ENCODE measurements at places on chromosomes 12 and 14.
A peak's percentile ranks its signal among the peaks of the same experiment; 100 is the strongest.

GRCh38 chr12:65279369-65280112 is 1.1 kb downstream of the MSRB3 start:
- no peak for DNase-seq

GRCh38 chr12:117144599-117144998 is 45.4 kb upstream of the TESC start:
- no peak for DNase-seq

DNA sequence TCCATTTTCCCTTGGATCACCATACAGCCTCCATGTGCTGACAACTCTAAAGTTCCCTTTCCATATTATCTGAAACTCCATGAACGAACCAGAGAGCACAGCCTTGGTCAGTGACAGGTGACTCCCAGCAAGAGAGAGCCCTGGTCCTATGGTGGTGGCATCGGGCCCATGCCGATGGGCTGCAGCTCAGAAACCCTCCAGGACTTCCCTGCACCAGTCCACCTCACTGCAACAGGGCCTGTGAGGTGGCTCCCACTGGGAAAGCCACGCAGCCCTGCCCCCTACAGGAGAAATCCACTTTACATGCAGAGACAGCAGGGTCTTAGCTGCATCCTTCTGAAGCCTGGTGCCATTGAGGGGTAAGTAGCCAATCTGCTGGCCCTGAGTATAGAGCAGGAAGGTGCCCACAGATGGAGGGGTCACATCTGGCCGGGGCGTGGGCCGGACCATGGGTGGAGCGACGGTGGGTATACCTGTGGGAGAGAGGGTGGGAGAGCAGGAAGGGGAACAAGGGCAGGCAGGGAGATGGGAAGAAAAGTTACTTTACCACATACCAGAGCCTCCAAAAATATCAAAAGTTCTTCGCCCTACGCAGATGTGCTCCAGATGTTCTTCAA is 24.7 kb downstream of the RTRAF start:
- no peak for DNase-seq

- DNase-seq, result no peak
Observed at GRCh38 chr12:39417916-39418315, 25.0 kb downstream of the KIF21A start.

DNA sequence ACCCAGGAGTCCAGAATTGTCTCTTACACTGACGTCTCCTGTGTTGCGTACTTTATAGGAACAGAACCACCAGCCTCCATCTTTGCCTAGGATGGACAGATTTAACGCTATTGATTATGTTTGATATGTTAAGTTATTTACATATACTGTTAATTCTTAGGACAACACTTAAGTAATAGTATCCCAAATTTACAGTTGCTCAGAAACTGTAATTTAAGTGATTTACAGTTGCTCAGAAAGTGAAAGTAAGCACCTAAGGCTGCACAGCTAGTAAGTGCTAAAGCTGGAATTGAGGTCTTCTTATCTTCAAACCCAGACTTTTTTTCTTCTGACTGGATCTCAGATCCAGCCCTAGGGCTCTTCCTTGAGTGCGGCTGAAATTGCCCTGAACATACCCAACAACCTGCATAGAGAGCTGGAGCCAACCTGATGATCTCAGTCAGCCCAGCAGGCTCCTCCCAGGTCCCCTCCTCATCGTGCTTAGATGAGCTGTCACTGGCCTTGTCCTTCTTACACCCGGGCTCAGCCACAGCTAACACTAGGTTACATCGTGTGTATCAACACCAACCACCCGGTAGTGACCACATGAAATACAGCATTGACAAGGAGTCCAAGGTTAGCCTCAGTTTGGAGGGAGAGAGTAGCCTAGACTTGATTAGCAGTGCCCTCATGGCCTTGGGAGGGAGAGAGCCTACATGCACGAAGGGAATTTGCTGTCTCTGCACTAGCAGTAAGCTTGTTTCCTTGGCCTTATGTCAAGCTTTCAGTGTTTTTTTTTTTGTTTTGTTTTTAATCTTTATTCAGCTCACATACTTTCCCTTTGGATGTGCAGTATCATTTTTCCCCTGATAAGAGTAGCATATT is 111.1 kb upstream of the ARHGAP5 start:
- DNase-seq, result no peak

GRCh38 chr14:87898301-87898700 is 94.7 kb downstream of the GALC start:
- DNase-seq, result no peak

GRCh38 chr14:90398315-90398839 is 1.5 kb downstream of the CALM1 start:
- peak; percentile 76 for DNase-seq

GRCh38 chr12:42039176-42039575 is 105.5 kb downstream of the GXYLT1 start:
- DNase-seq, result no peak

DNA sequence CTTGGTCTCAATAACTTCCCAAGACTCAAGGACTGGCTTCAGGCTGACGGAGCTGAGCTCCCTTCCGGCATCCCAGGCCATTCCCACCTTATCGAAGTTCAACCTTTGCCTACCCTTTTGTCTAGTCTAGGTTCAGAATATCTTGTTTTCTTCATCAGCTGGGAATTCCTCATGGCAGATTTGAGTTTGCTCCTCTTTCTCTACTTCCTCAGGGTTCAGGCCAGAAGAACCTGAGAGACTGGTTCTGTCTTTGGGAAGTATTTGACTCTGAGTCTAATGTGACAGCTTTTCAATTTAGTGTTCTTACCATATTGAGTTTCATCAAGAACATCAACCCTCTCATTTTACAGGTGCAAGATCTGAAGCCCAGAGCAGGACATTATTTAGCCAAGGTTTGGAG is 2.1 kb downstream of the BIN2 start:
- no peak for DNase-seq

DNA sequence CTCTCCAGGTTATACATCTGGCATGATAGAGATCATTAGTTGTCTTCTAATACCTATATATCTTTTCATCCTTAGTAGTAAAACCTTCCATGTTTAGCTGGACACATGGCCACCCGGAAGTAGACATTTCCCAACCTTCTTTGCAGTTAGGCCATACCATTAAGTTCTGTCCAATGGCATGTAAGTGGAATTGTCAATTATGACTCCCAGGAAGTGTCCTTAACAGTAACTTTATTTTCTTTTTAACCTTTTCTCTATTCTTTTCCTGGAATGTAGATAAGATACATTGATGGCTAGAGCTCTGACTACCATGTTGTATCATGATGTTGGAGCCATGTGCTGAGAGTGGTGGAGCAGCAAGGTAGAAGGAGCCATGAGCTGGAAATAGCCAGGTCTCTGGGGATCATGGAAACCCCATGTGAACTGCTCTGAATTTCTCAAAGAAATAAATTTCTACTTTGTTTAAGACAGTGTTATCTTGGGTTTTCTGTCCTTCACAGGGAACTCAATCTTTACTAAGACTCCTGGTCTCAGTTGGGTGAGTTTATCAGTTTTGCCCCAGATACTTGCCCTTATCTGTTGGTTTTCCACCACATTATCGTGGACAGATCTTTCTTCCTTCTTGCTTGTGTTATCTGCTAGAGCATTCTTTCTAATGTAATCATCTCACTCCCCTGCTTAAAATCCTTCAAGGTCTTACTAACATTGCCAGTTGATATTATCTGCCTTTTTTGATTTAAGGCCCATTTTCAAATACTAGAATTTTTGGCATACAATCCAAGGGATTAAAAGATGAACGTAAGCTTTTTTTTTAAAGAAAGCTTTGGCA is 5.1 kb upstream of the LTA4H start:
- DNase-seq, result no peak

GRCh38 chr12:7282844-7283243 is 21.0 kb upstream of the ACSM4 start:
- DNase-seq, result no peak

DNA sequence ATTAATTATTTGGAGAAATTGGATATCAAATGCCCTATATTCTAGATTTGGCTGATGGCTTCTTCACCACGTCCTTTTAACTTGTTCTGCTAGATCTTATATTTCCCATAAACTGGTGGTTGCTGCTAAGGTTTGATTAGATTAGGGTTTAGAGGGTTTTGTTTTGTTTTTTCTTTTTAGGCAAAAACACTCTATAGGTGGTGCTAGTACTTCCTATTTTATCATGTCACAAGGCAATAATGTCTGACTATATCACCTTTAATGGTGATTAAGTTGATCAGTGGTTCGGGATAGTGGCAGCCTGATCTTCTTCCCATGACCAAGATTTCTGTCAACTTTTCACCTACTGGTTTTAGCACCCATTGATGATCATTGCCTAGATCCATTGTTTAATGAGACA is 455.1 kb downstream of the RAD51B start:
- no peak for DNase-seq

- DNase-seq, result no peak
Observed at GRCh38 chr14:80313806-80314205, 102.5 kb upstream of the DIO2 start.

- DNase-seq, result no peak
Observed at GRCh38 chr14:64174922-64175782, 119.0 kb downstream of the ESR2 start.

DNA sequence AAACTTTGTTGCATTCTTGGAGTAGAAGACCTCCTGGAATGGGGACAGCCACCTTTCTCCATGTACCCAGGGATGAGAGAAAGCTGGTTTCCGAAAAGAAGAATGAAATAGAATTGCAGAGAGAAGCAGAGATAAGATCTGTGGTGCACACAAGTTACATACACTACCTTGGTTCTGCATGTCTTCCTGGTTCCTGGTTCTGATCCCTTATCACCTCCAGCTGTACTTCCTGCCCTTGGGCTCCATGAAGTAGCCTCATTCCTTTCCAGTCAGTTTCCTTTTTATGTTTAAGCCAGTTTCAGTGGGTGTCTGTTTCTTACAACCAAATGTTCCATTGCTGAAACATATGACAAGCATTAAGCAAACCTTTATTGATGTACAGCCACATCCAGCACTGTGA is 69.3 kb downstream of the FBXW8 start:
- no peak for DNase-seq

- no peak for DNase-seq
Observed at GRCh38 chr12:20212658-20213555, 155.4 kb upstream of the PDE3A start.

DNA sequence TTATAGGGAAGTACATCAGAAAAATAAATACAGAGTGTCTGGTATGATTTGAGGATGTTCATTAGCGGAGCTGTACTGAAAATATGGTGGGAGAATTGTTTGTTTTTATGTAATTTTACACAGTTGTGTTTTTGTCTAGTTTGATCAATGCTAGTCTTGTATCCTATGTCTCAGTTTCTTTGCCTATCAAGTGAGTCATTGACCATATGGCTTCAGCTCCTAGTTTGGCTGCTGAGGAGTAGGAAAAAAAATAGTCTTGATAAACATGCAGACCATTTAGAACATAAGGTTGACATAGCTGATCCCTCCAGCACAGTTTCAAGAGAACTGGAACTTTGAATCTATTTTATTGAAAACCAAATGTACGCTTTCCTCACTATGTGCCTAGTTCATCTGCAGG is 1292.1 kb upstream of the FLRT2 start:
- no peak for DNase-seq

DNA sequence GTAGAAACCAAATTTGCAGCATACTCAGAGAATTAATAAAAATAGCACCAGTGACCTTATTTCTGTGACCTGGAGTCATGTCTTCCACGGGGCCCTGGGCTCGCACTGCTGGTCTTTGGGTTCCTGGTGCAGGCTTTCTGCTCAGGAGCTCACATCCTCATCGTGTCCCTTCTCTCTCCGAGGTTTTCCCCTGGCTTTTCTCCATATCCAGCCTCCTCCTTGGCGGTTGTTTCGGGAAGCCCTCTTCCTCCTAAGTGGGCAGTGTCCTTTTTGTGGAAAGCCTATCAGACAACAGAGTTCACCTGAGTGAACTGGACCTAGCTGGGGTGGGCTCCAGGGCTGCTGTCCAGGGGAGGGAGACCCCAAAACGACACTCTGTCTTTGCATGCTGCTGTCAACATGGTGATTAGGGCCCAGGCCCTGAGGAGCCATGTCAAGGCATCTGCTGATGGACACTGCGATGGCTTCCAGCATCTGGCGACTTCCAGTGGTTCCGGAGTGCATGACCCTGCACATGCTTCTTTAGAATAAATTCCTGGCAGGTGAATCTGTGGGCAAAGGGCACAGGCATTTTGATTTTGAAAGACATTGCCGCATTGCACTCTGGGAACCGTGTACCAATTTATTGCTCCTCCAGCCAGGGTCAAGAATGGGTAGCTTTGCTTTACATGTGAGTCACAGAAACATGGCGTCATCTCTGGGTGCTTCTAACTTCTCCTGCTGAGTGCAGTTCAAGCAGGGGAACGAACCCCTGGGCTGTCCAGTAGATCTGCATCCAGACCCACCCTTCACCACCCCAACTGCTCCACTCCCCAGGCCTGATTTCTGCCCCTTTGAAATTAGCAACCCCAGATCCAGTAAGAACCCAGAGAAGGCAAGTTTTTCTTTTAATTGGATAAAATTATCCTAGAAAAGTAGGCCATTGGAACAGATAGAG is 136.8 kb downstream of the ADGRD1 start:
- DNase-seq, result no peak

GRCh38 chr14:85131226-85131922 is 398.6 kb upstream of the FLRT2 start:
- DNase-seq, result no peak

DNA sequence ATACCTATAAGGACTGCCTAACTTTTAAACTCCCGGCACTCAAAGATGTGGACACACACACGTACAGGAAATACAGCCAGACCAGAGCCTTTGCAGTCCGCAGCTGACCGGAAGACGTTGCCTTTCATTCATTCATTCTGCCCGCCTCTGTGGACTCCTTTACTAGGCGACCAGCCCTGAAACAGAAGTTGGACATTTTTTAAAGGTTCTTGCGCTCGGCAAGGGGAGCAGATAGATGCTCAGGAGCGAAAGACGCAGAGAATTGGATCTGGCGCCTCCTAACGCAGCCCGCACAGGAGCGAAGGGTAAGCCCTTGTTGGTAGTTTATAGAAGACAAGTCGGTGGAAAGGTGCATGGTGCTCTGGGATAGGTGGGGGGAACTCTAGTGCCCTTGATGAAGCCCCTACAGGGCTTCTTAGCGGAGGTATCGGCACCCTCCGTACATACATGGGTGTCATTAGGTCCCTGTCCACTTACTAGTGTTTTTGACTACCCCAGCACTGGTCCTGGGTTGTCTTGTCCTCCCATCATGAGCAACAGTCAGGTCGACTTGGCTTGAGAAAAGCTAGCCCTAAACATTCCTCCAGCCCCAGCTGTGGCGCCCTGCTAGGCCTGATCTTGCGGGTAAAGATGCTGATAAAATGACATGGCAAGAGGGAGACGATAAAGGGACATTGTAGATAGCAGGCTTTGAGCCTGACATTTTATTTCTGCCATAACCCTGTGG is at the start of gene KDM2B:
Gene KDM2B (minus strand): TSS at position 65 of the 727 bp plus-strand sequence. CDS start 112 bp downstream, outside the sequence.
- DNase-seq, result peak; percentile 50
